Large intestine (tissue), 12 donors: ENCODE measurements at places on chromosomes 16 and 17. TPM values are rescaled to one million over a fixed set of nuclear protein-coding genes. Genes with fewer than 3 reads are reported as not detected.

DNA sequence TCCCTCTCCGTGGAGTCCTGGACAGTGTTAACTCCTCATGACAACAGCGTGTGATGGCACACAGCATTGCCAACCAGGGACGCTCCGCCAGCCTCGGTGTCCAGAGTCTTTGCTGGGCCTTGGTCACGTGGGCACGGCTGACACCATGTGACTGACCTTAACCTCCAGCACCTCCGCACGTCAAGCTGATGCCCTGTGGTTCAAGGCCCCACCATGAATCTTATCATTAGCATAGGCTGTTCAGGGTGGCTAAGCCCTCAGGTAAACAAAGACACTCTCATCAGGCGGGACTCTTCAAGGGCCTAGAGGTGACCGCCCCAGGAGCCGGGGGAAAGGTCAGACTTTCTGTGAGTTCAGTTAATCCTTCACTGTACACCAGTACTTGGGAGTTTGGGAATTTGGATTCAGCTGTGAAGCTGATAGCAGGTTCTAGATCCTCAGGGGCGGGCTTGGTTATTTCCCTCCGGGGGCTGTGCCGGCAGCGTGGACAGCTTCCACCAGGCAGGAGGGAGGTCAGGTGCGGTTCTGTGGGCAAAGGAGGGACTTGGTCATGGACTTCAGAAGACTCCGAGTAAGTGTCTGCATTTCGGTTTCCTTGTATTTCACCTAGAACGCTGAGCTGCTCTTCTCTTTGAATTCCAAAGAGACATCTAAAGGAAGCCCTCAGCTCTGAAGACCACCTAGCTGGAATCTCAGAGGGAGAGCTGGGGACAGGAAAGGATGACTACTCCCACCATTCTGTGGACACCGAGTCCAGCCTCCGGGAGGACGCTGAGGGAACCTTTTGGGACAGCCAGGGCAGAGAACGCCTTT, 195.5 kb upstream of the CIBAR2 start:
- H3K27ac ChIP-seq, result peak overlapping the region; percentile 21
- H3K4me1 ChIP-seq, result peaks cover 58% of the 10 kb centered on the region
- peaks cover 3% of the 10 kb centered on the region for H3K36me3 ChIP-seq

PABPN1L gene
- polyA plus RNA-seq, result 0.12 TPM

HOXB4 gene
- polyA plus RNA-seq, result 5.9 TPM

CCDC92B gene
- polyA plus RNA-seq, result 1.5 TPM

GRCh38 chr17:51120357-51120738, 320 bp downstream of the SPAG9 start:
- H3K27ac ChIP-seq, result peak overlapping the region; percentile 99
- H3K27me3 ChIP-seq, result no peaks in the 10 kb centered on the region
- no peak for DNase-seq
- H3K36me3 ChIP-seq, result no peaks in the 10 kb centered on the region
- H3K4me3 ChIP-seq, result peak overlapping the region; percentile 97
- peaks cover 24% of the 10 kb centered on the region for H3K4me1 ChIP-seq

DNA sequence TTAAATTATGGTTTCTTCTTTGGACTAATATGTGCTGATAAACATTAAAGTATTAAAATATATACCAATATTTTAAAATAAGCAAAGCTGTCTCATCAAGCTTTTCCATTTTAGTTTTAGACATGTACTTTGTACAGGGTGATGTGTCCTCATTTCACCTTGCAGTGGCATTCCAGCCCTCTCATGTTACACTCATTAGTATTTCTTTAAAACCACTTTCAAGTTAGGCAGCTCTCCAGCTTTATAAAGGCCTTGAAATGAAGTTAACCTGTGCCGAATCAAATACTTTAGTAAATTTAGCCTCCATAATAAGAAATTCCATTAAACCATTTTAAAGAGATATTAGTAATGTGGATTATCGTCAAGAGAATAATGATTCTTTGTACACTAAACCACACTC, 107.6 kb upstream of the HLF start:
- H3K36me3 ChIP-seq, result peaks cover 6% of the 10 kb centered on the region
- H3K27ac ChIP-seq, result no peak overlapping the region
- H3K4me1 ChIP-seq, result no peaks in the 10 kb centered on the region
- no peaks in the 10 kb centered on the region for H3K27me3 ChIP-seq
- no peak overlapping the region for H3K4me3 ChIP-seq

CHST4 gene
- 0.12 TPM for polyA plus RNA-seq

UTS2R gene
- polyA plus RNA-seq, result 0.04 TPM

GRCh38 chr17:66135219-66135618, 56.7 kb downstream of the CEP112 start:
- no peaks in the 10 kb centered on the region for H3K4me1 ChIP-seq
- H3K27ac ChIP-seq, result no peak overlapping the region
- H3K36me3 ChIP-seq, result no peaks in the 10 kb centered on the region
- DNase-seq, result peak; percentile 20
- no peak overlapping the region for H3K4me3 ChIP-seq
- no peaks in the 10 kb centered on the region for H3K27me3 ChIP-seq

CACNG4 gene
- 5.1 TPM for polyA plus RNA-seq
